Thyroid gland (tissue), 4 donors: ENCODE measurements at places on chromosomes 13 and 19. TPM values are rescaled to one million over a fixed set of nuclear protein-coding genes. Genes with fewer than 3 reads are reported as not detected.

ZSCAN22 gene
- total RNA-seq, result 4.5 TPM

SYCN gene
- not detected for total RNA-seq

PSG1 gene
- 1.3 TPM for total RNA-seq

MATK gene
- total RNA-seq, result 0.93 TPM

PROZ gene
- total RNA-seq, result not detected

LMTK3 gene
- 3.0 TPM for total RNA-seq

ZNF575 gene
- total RNA-seq, result not detected

URAD gene
- not detected for total RNA-seq

ANKRD24 gene
- 0.83 TPM for total RNA-seq

FUT3 gene
- not detected for total RNA-seq

C1QTNF9 gene
- total RNA-seq, result not detected

MAMSTR gene
- 0.67 TPM for total RNA-seq

ZNF816 gene
- 17.5 TPM for total RNA-seq

ICAM4 gene
- not detected for total RNA-seq

ZNF98 gene
- 4.1 TPM for total RNA-seq

RAB20 gene
- 49.7 TPM for total RNA-seq

P2RY11 gene
- total RNA-seq, result 6.1 TPM

TMEM190 gene
- total RNA-seq, result not detected

SOX21 gene
- 0.22 TPM for total RNA-seq

IL12RB1 gene
- total RNA-seq, result 1.1 TPM

TJP3 gene
- total RNA-seq, result 29.7 TPM

NCAN gene
- not detected for total RNA-seq

SIGLECL1 gene
- not detected for total RNA-seq

HSD17B14 gene
- 46.8 TPM for total RNA-seq

KCNJ14 gene
- 1.2 TPM for total RNA-seq
